ENCODE measurements at places on chromosomes 2 and 18. TPM values are rescaled to one million over a fixed set of nuclear protein-coding genes. Genes with fewer than 3 reads are reported as not detected.
A peak's percentile ranks its signal among the peaks of the same experiment; 100 is the strongest.

Gene DNAJC5G
- not detected for total RNA-seq

Gene CNDP1
- total RNA-seq, result not detected

DNA sequence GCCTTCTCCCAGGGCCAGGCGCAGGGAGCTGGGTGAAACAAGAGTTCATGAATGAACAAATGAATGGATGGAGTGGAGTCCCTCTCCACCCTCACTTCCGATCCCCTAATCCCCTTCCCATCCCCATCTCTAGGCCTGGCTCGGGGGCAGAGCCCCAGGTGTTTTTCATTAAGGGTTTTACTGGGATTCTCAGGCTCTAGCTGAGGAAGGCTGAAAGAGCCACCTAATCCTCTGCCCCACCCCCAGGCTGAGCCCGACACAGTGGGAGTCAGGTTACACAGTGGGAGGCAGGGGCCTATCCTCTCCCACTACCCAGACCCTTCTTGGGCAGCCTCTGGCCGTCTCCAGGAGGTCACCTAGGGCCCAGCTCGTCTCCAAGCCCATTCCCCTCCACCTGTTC is 36.1 kb downstream of the SDC1 start:
- no peak for DNase-seq

DNA sequence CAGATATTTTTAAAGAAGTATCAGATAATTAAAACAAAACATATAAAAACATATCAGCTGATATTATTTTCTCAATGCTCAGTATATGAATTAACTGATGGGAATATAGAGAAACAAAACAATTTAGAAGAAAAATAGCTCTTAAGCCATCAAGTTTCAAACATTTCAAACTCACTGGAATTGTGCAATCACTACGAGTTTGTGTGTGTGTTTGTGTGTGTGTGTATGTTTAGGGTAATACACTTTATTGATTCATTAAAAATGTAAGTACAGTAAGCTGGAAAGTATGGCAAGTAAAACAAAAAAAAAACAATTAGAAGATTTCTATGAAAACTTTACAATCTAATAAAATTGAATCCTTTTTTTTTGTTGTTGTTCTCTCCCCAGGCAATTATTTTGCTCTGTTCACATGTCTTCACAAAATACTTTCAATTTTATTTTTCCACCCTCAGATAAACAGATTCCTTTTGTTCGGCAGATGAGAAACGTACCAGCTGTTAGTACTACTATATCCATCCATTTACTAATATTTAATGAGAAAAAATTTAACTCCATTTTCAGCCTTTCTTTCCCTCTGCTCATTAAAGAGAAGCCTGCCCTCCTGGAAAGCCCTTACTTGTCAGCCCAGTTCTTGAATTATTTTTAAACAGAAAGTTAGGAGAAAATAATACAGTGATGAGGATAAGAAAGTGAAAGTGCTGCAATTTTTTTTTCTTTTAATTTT is 87.6 kb downstream of the SLC8A1 start:
- DNase-seq, result no peak

- DNase-seq, result no peak
Measured at GRCh38 chr2:160472839-160473251, 20.8 kb downstream of the RBMS1 start.

DNA sequence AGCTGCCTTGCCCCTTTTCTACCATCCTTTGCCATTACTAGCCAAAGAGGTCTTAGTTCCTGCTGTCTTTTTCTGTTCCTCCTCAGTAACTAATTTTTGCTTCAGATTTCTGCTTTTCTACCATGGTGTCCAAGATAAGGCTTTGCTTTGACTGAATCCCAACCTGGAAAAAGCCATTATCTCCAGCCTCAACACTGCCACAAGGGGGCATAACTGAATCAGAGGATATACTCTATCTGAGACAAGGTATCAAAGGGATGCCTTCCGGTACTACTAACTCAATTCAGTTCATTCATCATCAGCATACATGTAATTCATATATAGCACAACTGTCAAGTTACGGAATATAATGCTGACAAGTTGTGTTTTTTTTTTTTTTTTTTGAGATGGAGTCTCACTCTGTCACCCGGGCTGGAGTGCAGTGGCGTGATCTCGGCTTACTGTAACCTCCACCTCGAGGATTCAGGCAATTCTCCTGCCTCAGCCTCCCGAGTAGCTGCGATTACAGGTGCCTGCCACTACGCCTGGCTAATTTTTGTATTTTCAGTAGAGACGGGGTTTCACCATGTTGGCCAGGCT is 11.4 kb downstream of the OSGEPL1 start:
- DNase-seq, result peak; percentile 45

GRCh38 chr2:109501461-109501860 is 112.3 kb downstream of the SEPTIN10 start:
- DNase-seq, result no peak

DNA sequence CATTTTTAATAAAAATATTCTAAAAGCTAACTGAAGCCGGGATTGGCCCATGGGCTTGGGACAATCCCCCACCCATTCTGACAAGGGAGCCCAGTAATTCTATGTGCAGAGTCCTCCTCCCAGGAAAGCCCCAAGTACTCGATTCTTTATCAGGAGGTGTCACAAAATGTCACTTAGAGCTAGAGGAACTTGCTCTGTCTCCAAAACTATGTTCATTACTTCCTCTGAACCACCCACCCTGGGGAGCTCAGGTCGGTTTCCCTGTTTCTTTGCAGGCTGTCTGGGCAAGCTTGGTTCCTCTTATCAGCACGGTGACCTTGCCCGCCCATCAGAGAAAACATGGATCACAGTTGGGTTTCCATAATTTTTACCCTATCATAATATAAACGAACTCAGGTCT is 430.6 kb upstream of the ID2 start:
- no peak for DNase-seq

GRCh38 chr2:224584785-224585210 is 365 bp downstream of the CUL3 start:
- DNase-seq, result peak; percentile 74

GRCh38 chr2:187978356-187978755 is 313.3 kb upstream of the GULP1 start:
- DNase-seq, result no peak

GRCh38 chr2:222703886-222704285 is 32.4 kb downstream of the MOGAT1 start:
- no peak for DNase-seq
